HEK293T (cell line): ENCODE measurements at places on chromosomes 16 and 17.

DNA sequence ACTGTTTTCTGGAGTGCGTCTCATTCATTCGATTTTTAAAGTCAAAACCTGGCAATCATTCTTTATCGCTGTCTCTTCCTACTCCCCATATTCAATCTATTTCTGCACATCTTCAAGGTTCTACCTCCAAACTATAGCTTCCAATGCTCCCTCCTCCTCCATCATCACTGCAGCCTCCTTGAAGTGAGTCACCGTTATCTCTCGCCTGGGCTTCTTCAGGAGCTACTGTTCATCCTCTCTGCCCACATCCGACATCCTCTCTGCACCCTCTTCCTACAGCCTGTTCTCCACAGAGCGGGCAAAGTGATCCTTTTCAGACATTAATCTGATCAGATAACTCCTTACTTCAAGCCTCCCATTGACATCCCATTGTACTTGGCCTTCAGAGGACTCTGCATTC lies 144.2 kb upstream of the DNAH9 start:
- DNase-seq = no peak

DNA sequence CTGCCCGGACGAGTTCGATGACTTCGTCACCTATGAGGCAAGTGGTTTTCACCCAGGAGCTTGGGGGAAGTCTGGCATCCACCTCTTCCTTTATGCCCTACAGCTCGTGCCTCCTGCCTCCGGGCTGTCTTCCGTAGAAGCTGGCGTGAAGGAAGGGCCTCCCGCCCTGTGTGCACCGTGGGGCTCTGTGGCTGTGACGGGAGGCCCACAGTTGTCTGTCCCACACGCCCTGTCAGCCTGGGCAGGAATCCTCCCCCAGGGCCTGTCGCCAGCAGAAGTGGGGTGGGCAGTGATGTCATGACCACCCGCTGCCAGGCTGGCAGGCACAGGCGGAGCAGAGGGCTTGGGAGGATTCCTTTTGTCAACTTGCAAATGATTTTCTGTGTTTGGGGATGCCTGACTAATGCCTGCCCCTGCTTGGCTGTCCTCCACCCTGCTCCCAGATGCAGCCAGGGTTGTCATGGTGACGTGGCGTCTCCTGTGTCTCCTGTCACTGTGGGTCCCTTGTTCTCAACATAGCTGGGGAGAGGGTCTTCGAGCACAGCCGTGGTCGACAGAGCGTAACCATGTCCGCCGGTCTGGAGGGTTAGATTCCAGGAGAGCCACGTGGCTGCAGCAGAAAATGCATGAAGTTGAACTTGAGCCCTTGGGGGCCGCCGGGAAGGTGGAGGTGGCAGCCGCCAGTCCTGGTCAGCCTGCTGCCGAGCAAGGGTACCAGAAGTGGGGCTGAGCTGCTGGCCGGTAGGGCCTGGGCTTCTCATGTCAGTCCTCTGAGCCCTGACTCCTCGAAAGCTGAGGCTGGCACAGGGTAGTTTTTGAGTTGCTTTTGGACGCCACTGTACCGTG lies 46.1 kb downstream of the RAB11FIP3 start:
- no peak for DNase-seq

- no peak for DNase-seq
Measured at GRCh38 chr17:50210240-50211225, 9.1 kb upstream of the COL1A1 start.

GRCh38 chr16:67482233-67482924 lies 968 bp downstream of the AGRP start:
- no peak for DNase-seq

GRCh38 chr17:32315171-32315570 lies 26.8 kb downstream of the C17orf75 start:
- DNase-seq = no peak
